Foreskin keratinocyte (primary cell): ENCODE measurements at places on chromosomes 7 and 10. TPM values are rescaled to one million over a fixed set of nuclear protein-coding genes. Genes with fewer than 3 reads are reported as not detected.

GRCh38 chr10:123109466-123109865 is 26.3 kb upstream of the HMX3 start:
- DNase-seq, result no peak

DNA sequence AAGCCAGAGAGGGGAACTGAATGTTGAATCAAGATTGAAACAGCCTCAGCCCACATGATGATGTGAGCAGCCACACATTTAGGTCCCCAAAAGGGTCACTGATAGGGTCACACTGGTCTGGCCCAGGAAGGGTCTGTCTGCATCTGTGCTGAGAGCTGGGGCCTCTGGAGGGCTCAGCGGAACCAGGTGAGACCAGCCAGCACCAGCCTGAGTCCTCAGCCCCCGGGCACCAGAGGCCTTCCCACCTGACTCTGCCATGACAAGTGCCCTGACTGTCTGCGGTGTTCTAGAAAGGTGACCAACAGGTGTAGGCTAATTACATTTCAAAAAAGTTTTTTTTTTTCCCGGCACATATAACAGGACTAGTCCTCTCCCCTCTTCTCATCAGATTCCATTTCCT is 76.2 kb downstream of the WDR11 start:
- DNase-seq, result no peak

- peak; percentile 7 for DNase-seq
Observed at GRCh38 chr7:154886591-154886990, 116.3 kb downstream of the PAXIP1 start.

GRCh38 chr10:126930131-126930882 is 25.1 kb downstream of the DOCK1 start:
- no peak for DNase-seq

DNA sequence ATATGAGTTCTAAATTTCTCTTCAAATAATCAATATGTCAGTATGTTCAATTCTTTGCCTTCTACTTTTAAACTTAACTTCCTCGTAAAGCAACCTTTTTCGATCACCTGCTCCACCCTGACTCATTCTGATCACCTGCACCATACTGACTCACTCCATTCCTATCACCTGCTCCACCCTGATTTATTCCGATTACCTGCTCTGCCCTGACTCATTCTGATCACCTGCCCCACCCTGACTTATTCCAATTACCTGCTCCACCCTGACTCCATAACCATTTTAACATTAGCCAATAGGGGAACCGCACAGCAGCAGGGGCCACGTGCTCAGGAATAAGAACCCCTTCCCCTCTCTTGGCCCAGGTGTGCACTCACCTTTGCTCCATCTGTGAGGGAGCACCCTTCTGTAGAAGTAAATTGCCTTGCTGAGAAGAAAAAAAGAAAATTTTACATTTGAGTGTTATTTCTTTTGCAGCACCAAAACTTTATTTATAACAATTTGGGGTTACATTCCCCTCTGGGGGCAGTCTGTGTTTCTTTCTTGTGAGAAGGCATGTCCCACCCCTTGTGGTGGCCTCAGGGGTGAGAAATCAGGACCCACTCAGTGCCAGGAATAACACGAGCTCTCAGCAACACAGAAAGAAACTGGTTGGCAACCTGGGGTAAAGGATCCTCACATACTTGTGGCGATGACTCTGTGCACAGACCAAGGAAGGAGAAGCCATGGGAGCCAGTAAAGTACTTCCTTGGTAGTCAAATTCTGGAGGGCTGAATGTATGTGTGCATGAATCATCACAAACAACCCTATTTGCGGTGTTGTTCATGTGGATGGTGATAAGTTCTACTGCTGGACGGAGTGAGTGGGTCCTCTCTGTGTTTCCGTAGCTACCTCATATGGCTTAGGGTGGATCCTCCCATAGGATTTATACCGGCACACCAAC is 29.4 kb upstream of the PPP1R9A start:
- peak; percentile 48 for DNase-seq

GRCh38 chr10:69218831-69219230 is 1.3 kb upstream of the HKDC1 start:
- no peak for DNase-seq

Gene PARD3
- 65.4 and 69.5 TPM in 2 replicates for total RNA-seq
